ENCODE measurements at places on chromosomes 5 and 9. TPM values are rescaled to one million over a fixed set of nuclear protein-coding genes. Genes with fewer than 3 reads are reported as not detected.

- H3K4me3 ChIP-seq = no peak overlapping the region
- H3K4me1 ChIP-seq = no peaks in the 10 kb centered on the region
- no peaks in the 10 kb centered on the region for H3K36me3 ChIP-seq
- DNase-seq = no peak
- H3K27me3 ChIP-seq = no peaks in the 10 kb centered on the region
Observed at GRCh38 chr5:157640406-157641066, 11.7 kb downstream of the SOX30 start.

DNA sequence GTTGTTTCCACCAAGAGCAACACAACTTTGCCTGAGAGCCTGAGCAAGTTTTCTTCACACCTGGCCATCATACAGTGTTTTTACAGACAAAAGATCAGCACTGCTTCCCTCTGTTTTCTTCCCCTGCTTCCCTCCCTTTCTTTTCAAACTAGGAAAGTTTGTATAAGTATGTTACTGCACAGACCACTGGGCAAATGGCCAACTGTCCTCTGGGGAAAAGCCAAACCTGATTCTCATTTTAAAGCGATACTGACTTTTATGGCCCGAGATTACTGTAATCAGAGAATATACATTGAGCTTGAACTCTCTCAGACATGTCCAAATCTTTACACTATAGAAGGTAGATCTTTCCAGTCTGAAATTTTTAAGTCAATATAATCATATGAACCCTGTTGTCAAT, 415.0 kb downstream of the NFIB start:
- H3K27ac ChIP-seq = no peak overlapping the region
- no peaks in the 10 kb centered on the region for H3K36me3 ChIP-seq
- no peak for DNase-seq
- H3K4me3 ChIP-seq = no peak overlapping the region
- H3K27me3 ChIP-seq = no peaks in the 10 kb centered on the region
- H3K4me1 ChIP-seq = no peaks in the 10 kb centered on the region

TAF1L gene
- not detected for total RNA-seq

DNA sequence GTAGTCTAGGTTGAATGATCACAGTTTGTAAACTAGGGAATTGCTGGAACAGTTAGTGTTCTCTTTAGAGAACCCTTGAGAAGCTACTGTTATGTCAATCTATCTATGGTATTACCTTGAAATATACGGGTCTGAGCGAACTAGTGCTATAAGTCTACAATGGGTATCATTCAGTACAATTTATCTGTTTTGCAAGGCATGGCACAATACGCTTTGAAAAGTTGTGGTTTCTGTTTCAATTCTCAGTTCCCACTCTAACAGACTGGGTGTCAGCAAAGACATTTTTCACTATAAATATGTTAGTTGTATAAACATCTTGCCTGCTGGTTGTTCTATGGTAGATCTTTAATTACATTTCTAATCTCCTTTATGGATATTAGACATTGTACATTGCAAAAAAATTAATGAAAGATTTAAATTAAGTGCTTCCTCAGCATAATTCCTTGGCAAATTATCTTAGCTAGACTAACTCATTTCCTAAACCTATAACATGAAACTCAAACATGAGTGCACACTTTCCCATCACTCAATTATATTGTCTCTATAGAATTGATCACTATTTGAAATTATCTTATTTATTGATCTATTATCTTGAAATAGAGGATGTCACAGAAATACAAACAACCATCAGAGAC, 24.9 kb upstream of the SLCO6A1 start:
- no peaks in the 10 kb centered on the region for H3K27me3 ChIP-seq
- no peaks in the 10 kb centered on the region for H3K4me1 ChIP-seq
- no peak overlapping the region for H3K27ac ChIP-seq
- H3K4me3 ChIP-seq = no peak overlapping the region
- H3K36me3 ChIP-seq = no peaks in the 10 kb centered on the region

GRCh38 chr9:130609163-130609562, 29.8 kb downstream of the FUBP3 start:
- peaks cover 16% of the 10 kb centered on the region for H3K36me3 ChIP-seq
- no peak for DNase-seq
- H3K27me3 ChIP-seq = no peaks in the 10 kb centered on the region
- no peak overlapping the region for H3K27ac ChIP-seq
- no peak overlapping the region for H3K4me3 ChIP-seq

- no peaks in the 10 kb centered on the region for H3K27me3 ChIP-seq
- no peaks in the 10 kb centered on the region for H3K4me1 ChIP-seq
- H3K27ac ChIP-seq = no peak overlapping the region
- peaks cover 10% of the 10 kb centered on the region for H3K36me3 ChIP-seq
- H3K4me3 ChIP-seq = no peak overlapping the region
Observed at GRCh38 chr5:58451732-58452565, 7.9 kb downstream of the PLK2 start.

Measured in sigmoid colon (tissue), 7 donors.